ENCODE measurements at places on chromosomes 3 and 15. TPM values are rescaled to one million over a fixed set of nuclear protein-coding genes. Genes with fewer than 3 reads are reported as not detected.

The SPINK8 gene
- polyA plus RNA-seq = not detected

The CACNA1D gene
- 0.06 TPM for polyA plus RNA-seq

The PDIA5 gene
- 5.0 TPM for polyA plus RNA-seq

The CAPN3 gene
- polyA plus RNA-seq = 1.2 TPM

The ALPK3 gene
- 0.01 TPM for polyA plus RNA-seq

The ITIH3 gene
- polyA plus RNA-seq = not detected

The A4GNT gene
- not detected for polyA plus RNA-seq

Measured in CD4-positive, alpha-beta memory T cell (primary cell).